Right atrium auricular region (tissue), 2 donors: ENCODE measurements at places on chromosomes 12 and 14. TPM values are rescaled to one million over a fixed set of nuclear protein-coding genes. Genes with fewer than 3 reads are reported as not detected.

Gene KLRC1
- 0.24 TPM for total RNA-seq

Gene NFE2
- total RNA-seq, result 1.1 TPM

Gene ZNF891
- total RNA-seq, result 1.1 TPM

Gene GDF3
- total RNA-seq, result not detected

Gene C1QL4
- not detected for total RNA-seq

Gene RALGAPA1
- 29.6 TPM for total RNA-seq

Gene MYBPC1
- total RNA-seq, result 3.0 TPM

Gene PLXNC1
- 3.0 TPM for total RNA-seq

Gene KCNK10
- total RNA-seq, result not detected

Gene DPF3
- 14.7 TPM for total RNA-seq

Gene CDCA3
- total RNA-seq, result 0.39 TPM

Gene CDKN1B
- 38.1 TPM for total RNA-seq

Gene RFX4
- total RNA-seq, result not detected

Gene GPHB5
- total RNA-seq, result not detected
